Activated CD4-positive, alpha-beta T cell treated with anti-CD3 and anti-CD28 coated beads, Interleukin-2, amount 50 U/mL, for 16 hours (primary cell): ENCODE measurements at places on chromosomes 12 and 14.

GRCh38 chr12:132514216-132514820, 24.4 kb downstream of the FBRSL1 start:
- no peak for DNase-seq

DNA sequence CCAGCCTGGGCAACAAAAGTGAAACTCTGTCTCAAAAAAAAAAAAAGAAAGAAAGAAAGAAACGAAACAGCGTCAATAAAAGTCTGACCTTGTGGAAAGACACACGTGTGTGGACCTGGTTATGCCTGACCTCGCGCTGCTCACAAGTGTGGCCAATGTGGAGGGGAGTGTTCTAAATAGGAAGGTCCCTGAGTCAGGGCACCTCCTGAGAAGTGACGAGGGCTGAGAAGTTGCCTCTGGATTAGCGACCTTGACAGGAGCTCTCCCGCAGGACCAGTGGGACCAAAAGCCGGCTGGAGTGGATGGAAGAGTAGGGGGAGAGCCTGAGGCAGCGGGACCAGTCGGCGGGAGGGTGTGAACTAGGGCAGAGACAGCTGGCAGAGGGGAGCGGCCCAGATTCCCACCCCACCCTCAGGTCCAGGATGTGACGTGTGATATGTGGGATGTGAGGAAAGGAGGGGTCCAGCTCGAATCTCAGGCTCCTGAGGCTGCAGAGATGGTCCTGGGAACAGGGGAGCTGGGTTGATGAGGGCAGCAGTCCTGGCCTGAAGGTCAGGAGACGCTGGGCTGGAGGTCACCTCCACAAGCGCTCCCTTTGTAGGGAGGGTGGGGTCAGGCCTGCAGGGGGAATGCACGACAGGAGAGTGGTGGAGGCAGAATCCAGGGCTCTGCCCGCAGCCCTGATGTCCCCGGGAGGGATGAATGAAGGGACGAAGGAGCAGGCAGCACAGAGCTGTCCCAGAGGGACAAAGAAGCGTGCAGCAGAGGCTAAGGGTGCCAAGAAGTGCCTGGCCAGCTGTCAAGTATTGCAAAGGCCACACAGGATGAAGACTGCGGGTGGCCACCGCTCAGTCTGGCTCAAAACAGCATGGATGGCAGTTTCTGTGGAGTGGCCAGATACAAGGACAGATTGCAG, 24.8 kb upstream of the GPR68 start:
- DNase-seq: no peak

- DNase-seq: no peak
Observed at GRCh38 chr12:112762753-112763152, 28.8 kb upstream of the RPH3A start.

DNA sequence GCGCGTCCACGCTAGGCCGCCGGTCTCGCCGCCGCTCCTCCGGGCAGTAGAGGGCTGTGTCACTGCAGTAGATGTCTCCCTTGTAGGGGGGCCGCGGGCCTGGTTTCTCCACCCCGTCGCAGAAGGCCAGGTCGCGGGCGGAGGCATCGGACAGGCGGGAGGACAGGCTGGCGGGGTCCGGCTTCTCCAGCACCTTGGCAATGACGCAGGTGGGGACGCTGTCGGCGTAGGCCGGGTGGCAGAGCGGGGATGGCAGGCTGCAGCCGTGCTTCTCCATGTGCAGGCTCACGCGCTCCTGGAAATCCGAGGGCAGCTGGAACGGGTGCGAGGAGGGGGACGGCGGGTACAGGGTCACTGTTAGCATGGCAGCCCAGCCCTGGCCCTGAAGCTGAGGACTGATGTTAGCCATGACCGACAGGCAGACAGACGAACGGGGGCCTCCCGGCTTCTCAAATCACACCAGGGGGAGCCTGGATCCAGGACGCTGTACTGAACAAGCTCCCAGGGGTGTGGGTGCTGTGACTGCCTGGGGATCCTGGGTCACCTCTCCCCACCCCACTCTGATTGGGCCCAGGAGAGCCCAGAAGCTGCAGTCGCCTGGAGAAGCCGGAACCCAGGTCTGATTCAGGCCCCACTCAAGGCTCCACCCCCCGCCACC, 48.1 kb downstream of the BEGAIN start:
- no peak for DNase-seq

GRCh38 chr14:79356040-79356439, 855.3 kb downstream of the DIO2 start:
- DNase-seq: no peak

GRCh38 chr12:74890237-74890599, 319.4 kb downstream of the KCNC2 start:
- DNase-seq: peak; percentile 77

- no peak for DNase-seq
Observed at GRCh38 chr12:56878010-56878339, 56.2 kb downstream of the SDR9C7 start.

- no peak for DNase-seq
Observed at GRCh38 chr14:102131741-102132140, 8.0 kb upstream of the WDR20 start.

GRCh38 chr14:92563359-92563758, 49.8 kb downstream of the RIN3 start:
- DNase-seq: peak; percentile 82

DNA sequence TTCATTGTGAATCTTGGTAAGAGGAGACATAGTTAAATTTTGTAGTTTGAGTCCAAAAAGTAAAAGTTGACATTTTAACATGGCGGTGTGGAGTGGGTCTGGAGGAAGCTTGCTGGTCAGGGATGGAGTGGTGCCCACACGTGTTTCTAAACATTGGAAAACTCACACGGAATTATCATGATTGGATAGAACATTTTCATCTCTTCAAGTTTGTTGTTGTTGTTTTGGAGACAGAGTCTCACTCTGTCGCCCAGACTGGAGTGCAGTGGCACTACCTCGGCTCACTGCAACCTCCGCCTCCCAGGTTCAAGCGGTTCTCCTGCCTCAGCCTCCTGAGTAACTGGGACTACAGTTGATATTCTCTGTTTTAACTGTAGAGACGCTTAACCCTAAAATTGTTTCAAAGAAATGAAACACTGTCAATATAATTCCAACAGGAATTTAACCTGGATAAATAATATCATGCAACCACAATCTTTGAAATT, 502 bp upstream of the MBIP start:
- no peak for DNase-seq
